Motor neuron (in vitro differentiated cells): ENCODE measurements at places on chromosomes 4 and X.

GRCh38 chr4:15104825-15105224 is 102.5 kb downstream of the CPEB2 start:
- ATAC-seq, result no peak

DNA sequence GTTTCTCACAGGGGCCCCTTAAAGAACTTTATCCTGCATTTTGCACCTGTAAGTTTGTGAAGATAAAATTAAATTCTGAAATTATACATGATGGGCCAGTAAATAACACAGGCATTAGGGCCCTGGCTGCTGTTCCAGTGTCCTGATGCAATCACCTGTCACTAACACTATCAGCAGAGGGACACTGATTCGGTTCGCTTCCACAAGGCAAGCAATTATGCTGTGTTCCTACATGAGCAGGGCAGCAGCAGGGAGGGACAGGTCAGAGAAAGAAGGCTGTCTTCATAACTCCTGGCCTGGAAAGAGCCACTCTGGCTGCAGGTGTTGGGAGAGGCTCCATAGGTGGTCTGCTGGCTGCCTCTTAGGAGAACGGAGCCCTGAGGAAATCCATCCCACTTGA is 487.3 kb downstream of the MID1IP1 start:
- peak; percentile 72 for ATAC-seq

- no peak for ATAC-seq
These were observed 459.6 kb downstream of the AFF2 start for GRCh38 chrX:148960060-148960459.

DNA sequence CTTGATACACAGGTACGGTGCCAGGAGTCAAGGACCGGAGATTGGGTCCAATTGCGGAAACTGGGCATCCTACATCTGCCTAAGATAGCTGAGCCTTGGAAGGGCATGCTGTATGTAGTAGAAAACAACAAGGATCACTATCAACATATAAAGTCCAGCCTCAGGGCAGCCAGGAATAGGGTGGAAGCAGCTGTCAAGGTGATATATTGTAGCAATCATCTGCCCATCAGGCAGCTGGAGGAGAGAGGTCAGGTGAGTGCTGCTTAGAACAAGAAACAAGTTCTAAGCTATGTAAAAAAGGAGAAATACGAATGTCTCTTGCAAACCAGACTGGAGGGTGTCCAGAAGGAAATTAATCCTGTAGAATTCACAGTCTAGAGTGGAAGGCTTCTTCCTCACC is 34.8 kb downstream of the KCNE5 start:
- no peak for ATAC-seq

- ATAC-seq, result no peak
These were observed 234.1 kb downstream of the STIM2 start for GRCh38 chr4:27094783-27095182.
